ENCODE measurements at places on chromosomes 4 and X.

- no peak for DNase-seq
Measured at GRCh38 chr4:148770848-148771247, 328.6 kb upstream of the NR3C2 start.

GRCh38 chr4:161822174-161822573, 341.6 kb downstream of the FSTL5 start:
- no peak for DNase-seq

DNA sequence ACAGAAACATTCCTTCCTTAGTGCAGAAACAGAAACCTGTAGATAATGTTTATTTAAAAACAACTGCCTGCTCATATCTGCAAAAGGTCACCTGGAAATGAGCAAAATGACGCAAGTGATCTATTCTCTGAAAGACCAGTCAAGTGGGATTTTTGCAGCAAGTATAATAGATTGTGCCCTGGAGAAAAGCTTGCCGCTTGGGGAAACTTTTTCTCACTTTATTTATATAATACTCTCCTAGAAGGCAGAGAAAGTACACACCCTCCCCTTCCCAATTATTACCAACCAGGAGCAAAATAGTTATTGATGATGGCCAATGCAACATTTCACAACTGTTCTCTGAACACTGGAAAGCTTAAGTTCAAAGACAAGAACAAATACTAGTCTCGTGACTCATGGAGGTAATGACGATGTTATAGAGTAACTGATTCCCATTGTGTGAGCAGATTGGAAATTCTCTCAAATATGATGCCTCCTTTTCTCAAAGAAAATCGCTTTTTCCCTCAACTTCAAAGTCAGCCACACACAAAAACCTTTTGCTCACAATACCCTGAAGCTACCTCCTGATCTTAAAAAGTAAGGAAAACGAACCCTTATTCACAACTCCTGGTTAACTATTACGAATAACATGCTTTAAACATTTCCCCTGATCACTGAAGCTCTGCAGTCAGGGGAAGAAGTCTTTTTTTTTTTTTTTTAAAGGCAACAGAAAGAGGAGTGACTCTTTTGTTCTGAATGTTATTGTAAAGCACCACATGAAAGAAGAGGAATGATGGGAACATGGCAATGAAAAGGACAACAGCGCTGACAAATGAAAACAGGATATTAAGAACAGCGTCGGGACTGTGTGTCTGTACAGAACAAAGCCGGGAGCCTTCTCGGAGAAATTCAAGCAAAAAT, 41.0 kb downstream of the MID1 start:
- peak; percentile 87 for DNase-seq

DNA sequence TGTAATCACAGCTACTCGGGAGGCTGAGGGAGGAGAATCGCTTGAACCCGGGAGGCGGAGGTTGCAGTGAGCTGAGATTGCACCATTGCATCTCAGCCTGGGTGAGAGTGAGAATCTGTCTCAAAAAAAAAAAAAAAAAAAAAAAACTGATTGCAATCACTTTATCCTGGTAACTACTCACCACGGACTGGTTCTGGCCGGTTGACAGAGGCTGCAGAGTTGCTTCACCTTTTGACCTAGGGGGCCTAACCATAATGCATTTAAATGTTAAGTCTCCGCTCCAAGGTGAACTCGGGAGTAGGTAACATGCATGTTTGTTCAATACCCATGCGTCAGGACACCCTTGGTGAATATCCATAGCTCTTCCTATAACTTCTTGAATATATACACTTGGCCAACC, 1.8 kb downstream of the PPP2R3B start:
- DNase-seq, result no peak

DNA sequence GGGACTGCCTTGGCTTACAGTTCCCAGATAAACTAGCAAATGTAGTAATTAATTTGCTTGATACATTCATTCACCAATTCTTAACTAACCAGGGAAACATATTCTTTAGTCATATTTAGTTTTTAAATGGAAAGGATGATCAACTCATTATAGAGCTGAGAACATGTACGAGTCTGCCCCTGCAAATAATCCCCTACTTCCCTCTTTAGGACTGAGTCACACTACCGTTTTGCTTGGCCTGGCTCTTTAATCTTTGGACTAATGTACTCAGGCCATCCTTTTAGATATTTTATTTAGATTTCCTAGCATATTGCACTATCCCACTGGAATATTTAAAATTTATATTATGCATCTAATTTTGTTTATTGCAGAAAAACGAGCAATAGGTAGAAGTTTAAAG, 105.5 kb upstream of the LCORL start:
- no peak for DNase-seq

GRCh38 chrX:115047181-115047580, 29.8 kb upstream of the IL13RA2 start:
- no peak for DNase-seq

GRCh38 chr4:125041372-125041930, 273.3 kb upstream of the FAT4 start:
- no peak for DNase-seq

GRCh38 chrX:30489323-30489722, 88.2 kb downstream of the TASL start:
- DNase-seq, result no peak

- DNase-seq, result no peak
Measured at GRCh38 chrX:34790026-34790425, 132.9 kb upstream of the TMEM47 start.

DNA sequence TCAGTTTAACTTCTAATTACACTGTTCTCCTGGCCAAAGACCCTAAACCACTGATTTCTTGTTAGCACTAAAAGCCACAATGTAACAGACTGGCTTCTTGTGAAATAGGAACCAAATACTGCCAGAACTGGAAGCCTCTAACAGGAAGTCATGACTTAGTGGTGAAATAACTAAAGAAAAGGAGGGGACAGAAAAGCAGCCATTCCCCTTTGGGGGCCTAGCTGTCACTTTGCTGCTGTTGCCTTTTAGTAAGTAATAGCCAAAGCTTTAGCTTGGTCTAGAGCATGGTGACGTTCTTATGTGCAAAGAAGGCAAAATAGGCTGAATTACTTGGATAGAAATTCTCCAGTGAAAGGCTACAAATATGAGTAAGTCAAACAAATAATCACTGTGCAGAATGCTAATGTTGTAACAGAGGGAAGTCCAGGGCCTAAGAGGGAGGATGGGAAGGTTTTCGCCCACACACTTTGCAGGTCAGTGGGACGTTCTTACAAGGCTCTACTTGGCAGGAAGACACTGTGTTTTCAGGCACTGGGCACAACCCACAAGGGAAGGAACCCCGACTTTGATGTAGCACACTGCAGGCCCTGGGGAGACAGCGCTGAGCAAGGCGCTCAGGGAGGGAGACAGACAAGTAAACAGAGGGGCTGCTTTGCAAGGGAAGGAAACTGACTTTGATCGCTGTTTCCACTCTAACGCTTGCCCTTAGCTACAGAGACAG, 16.7 kb downstream of the GAB3 start:
- DNase-seq, result no peak

DNA sequence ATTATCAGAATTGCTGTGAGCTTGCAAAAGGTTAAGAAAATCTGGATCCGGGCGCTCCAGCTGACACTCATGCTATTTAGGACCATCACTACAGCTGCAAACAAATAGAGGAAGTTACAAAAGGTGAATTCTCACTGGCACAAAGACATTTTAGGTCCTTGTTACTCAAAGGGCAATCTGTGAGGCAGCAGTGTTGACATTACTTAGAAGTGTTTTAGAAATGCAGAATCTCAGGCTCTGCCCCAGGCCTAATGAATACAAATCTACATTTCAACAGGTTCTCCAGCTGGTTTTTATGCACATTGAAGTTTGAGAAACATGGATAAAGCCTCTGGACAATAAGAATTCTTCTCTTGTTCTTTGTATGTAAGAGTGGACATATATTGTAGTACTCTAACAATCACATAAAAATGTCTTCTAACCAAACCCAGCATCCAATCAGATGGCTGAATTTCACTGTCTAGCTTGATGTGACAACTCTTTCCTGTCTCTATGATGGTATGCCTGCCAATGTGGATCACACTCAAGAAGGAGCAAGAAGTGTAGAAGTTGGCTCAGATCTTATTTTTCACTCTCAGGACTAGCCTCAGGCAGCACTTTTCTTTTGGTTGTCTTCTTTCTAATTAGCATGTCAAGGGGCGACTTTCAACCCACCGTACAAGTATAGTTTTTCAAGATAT, 18.8 kb downstream of the SLC7A11 start:
- no peak for DNase-seq

DNA sequence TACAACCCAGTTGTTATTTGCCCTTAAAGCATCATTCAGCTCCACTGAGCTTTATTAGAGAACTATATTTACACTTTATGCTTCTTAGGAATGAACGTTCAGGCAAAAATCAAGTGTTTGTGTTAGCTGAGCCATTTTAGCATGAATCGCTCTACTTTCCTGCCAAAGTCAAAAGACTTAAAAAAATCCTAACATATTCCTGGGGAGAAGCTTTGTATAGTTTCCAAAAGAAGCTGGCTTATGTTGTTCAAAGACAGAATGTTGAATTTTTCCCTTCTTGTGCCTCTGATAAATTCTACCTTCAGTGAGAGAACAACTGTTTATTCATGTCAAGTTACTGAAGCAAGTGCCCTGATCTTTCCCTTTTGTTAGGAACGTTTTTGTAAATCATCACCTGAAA, 771.5 kb upstream of the HS3ST1 start:
- DNase-seq, result no peak

DNA sequence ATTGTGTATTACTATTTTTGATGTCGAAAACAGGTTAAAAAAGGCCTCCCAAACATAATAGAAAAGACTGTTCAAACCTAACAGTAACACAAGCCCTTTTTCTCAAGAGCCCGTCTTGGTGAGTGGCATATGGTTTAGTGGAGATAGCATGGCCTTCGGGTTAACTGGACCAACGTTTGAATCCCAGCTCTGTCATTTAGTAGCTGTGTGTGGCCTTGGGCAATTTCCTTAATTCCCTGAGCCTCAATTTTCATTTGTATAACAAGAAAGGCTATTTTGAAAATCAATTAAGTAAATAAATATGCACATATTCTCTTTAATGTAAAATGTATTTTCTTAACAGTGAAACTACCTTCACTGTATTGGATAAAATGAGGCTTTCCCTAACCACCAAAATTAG, 62.3 kb downstream of the HELT start:
- no peak for DNase-seq

DNA sequence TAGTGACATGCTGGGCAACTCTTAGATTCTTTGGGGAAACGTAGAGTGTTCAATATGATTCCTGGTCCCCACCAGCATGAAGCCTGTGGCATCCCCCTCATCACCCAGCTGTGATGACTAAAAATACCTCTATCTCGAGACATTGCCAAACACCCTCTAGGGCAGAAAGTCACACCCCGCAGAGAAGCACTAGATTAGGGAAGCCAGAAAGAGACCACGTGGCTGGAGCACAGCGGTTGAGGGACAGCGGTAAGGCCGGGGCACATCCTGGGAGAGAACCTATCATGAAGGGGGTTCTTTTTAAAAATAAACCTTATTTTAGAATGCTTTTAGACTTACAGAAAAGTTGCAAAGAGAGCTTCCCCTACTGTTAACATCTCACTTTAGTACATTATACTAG, 11.0 kb downstream of the FAT1 start:
- no peak for DNase-seq

- DNase-seq, result no peak
Measured at GRCh38 chr4:104344342-104344980, 150.2 kb downstream of the CXXC4 start.

Measured in dermis microvascular lymphatic vessel endothelial cell (primary cell).